Activated CD8-positive, alpha-beta T cell treated with anti-CD3 and anti-CD28 coated beads, Interleukin-2, amount 10 ng/mL, durations not matched to agents 7 days and 5 days (primary cell): ENCODE measurements at places on chromosomes 6 and 20. TPM values are rescaled to one million over a fixed set of nuclear protein-coding genes. Genes with fewer than 3 reads are reported as not detected.

Gene GSTA4
- 2.9 TPM for total RNA-seq

Gene ZBTB12
- total RNA-seq: 1.8 TPM

DNA sequence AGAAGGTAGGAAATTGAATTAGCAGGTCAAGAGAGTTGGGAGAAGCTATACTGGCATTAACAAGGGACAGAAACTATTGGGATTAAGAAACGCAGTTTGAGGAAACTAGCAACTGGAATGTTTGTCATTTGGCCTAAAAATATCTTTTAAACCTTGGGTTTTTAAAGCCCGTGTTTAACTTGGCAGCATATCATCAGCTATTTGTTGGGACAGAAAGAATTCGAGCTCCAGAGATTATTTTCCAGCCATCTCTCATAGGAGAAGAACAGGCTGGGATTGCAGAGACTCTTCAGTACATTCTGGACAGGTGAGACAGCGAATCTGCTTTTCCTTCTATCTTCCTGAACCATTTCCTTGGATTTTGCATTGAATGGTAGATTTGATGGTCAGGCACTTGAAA, 17.8 kb downstream of the ACTR5 start:
- DNase-seq: no peak

- no peak for DNase-seq
Observed at GRCh38 chr6:7916959-7917358, 6.4 kb upstream of the TXNDC5 start.

Gene MLN
- total RNA-seq: not detected

DNA sequence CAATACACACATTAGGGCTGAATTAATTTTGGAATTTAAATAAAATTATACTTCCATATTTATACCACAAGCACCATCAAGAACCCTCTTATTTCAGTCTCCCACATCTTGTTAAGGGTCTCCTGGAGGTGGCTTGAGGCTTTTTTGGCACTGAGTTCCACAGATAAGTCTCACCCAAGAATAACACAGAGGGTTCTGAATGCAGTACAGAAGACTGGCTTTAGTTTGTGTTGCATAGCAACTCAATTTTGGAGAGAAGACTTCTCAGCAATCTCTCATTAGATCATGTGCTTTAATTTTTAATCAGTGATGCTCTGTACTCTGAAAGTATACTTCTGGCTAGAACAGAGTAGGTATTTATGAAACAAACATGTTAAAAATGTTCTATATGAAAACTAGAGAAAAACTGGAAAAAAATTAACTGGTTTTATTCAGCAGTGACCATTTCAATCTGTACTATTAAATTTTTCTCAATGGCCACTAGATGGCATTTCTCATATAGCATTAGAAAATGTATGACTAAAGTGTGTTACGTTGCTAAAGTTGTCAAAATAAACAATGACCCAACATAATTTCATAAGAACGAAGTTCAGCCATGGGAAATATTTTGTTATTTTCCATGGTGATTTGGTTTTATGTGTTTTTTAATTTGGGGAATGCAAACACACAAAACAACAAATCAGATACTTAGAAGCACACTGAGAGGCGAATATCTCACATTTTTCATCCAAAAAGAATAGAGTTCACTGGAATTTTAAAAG, 32.7 kb upstream of the MAP7 start:
- no peak for DNase-seq
